GM23248 (cell line): ENCODE measurements at places on chromosomes 6 and 20. TPM values are rescaled to one million over a fixed set of nuclear protein-coding genes. Genes with fewer than 3 reads are reported as not detected.

DNA sequence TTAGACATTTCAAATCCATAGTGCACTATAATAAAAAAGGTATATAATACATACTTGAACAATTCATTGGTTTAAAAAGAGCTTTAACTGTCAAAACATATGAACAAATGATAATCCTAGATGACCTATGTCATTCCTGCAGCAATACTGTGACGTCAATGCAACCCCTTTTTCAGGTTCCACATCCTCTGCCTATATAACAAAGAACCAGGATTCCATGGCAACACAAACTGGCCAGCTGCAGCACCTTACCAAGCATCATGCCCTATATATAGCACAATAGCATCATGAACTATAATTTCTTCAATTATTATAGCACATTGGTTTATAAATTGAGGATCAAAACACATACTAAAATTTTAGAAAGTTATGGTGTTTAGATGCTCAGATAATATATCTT, 578 bp upstream of the PTCHD4 start:
- H3K36me3 ChIP-seq = no peaks in the 10 kb centered on the region
- no peak overlapping the region for H3K27ac ChIP-seq
- H3K4me3 ChIP-seq = no peak overlapping the region
- no peak for DNase-seq

DNA sequence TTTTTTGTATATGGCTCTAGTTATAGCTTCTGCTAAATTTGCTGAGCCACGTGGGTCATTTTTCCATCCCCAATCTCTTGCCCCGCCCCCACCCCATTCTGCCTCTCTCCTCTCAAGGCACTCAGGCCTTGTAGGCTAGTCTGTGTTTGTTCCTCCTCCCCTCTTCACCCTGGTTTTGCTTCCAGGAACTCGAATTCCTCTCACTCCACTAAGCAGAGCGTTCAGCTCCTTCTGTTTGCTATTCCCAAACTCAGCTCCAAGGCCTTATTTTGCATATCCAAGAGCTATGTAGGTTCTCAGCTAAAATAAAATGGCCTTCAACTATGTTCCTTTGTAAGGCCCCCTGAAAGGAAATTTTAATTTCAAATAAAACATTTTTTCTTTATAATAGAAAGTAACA, 1293.7 kb downstream of the EPHA7 start:
- no peaks in the 10 kb centered on the region for H3K27me3 ChIP-seq
- no peaks in the 10 kb centered on the region for H3K4me1 ChIP-seq
- no peak overlapping the region for H3K27ac ChIP-seq
- H3K4me3 ChIP-seq = no peak overlapping the region
- DNase-seq = no peak

GRCh38 chr20:25543068-25543467, 42.3 kb downstream of the NINL start:
- H3K27me3 ChIP-seq = no peaks in the 10 kb centered on the region
- no peak overlapping the region for H3K4me3 ChIP-seq
- peak; percentile 58 for DNase-seq
- peaks cover 35% of the 10 kb centered on the region for H3K4me1 ChIP-seq
- H3K36me3 ChIP-seq = no peaks in the 10 kb centered on the region

DNA sequence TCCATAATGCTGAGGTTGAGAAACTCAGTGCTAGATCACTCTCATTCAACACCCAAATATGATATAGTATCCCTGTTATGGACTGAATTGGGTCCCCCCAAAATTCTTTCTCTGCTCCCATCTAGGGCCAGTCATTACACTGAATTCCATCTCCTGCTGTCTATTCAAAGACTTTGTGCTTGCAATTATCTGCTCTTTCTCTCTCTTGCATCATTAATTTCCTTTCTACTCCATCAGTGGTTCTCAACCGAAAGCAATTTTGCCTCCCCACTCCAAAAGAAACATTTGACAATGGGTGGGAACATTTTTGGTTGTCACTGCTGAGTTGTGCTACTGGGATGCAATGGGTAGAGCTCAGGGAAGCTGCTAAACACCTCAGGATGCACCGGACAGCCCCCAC, 271.5 kb upstream of the CDYL start:
- H3K4me1 ChIP-seq = no peaks in the 10 kb centered on the region
- no peaks in the 10 kb centered on the region for H3K36me3 ChIP-seq
- no peak overlapping the region for H3K27ac ChIP-seq
- H3K4me3 ChIP-seq = no peak overlapping the region
- DNase-seq = no peak

GRCh38 chr6:90523779-90524310, 63.0 kb downstream of the MAP3K7 start:
- DNase-seq = no peak
- no peaks in the 10 kb centered on the region for H3K4me1 ChIP-seq
- no peak overlapping the region for H3K27ac ChIP-seq
- peaks cover 44% of the 10 kb centered on the region for H3K36me3 ChIP-seq
- no peaks in the 10 kb centered on the region for H3K27me3 ChIP-seq
- no peak overlapping the region for H3K4me3 ChIP-seq

The LKAAEAR1 gene
- 3.7 TPM in 1 of 2 replicates, not detected in the other for total RNA-seq

The MYO6 gene
- total RNA-seq = 10.0 and 10.9 TPM in 2 replicates

The RIMS4 gene
- 0.22 TPM in 1 of 2 replicates, not detected in the other for total RNA-seq
